D721Med (cell line): ENCODE measurements at places on chromosomes 7 and 10.

- DNase-seq: no peak
These were observed 8.8 kb upstream of the STMP1 start for GRCh38 chr7:135653340-135654080.

DNA sequence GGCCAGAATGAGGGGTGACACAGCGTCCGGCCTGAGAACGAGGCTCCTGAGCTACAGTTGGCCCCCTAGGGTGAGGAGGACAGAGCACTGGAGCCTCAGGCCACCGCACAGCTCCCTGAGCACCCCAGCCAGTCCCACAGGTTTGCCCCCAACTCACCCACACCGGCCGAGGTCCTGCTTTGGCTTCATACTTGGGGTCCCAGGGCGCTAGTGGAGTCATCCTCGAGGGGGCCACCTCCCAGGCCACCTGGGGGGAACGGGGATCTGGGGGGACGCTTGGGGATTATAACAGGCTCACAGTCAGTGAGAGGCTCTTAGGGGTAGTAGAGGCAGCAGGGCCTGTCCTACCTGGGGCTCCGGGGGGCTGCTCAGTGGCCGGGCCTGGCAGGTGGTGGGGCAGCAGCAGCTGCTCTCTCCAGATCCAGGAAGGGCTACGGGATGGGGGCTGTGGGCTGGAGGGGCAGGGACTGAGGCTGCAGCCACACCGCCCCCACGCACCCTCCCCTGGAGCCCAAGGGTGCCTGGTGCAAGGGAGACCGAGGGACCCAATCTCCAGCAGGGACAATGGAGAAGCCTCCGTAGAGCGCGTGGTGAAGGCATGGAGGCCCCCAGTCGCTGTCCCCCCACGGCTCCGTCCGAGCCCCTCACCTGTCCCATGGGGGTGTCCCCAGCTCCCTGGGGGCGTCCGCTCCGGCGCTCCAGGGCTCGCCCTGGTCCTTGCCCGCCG, 588 bp downstream of the SAP25 start:
- DNase-seq: no peak

GRCh38 chr7:5425507-5426225, 2.0 kb upstream of the TNRC18 start:
- DNase-seq: no peak

DNA sequence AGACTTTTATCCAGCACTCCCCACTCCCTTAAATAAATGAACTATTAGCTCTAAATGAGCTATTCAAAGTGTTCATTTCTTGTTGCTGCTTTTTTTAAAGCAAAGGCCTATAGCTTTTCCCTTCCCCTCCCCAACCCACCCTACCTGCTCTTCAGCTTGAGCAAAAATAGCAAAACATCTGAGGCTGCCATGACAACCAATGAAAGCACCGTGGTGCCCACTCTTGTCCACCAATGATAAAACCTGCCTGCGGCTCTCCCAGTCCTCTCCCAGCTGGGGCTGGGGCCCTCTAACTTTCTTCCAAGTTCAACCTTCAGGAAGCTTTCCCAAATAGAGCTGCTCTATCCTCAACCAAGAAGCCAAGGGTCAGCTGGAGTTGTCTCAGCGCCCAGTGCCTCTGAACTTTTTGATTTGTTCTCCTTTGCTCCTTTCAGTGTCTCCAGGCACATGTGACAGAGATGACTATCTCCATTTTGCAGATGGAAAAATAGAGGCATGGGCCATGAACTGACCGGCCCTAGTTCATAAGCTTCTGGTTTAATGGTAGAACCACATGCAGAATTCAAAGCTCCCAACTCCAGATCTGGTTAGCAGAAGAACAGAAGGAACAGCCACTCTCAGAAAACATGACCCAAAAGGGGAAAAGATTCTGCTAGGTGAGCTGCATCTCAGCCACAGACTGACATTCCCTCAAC, 47.7 kb downstream of the PIK3AP1 start:
- no peak for DNase-seq

DNA sequence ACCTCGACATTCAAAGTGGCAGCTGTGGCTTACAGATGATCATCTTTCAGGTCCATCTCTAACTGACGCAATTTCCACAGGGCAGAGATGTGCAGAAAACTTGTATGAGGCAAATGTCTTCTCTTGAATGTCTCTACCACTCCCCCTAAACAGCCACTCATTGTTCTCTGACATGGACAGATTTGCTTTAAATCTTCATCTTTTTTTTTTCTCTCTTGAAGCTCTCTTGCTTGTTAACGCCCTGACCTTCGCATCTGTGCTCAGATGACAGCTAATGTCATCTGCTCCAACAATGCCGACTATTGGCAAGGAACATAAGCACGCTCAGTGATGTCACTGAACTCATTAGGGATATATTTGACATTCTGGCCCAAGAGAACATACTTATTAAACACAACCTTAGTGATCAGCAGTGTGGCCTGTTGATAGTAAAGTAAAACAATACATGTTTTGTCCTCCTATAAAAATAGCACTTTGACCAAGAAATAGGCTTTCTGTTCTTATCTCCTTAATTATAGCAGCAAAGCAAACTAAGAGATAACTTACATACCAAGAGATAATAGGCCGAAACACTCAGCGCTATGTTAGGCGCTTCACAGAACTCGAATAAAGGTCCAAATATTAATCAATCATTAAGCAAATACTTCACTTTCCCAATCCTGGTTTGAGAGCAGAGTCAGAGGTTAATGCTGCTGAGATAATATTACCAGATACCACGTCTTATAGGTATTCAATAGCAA, 583.5 kb downstream of the PARD3 start:
- DNase-seq: no peak

DNA sequence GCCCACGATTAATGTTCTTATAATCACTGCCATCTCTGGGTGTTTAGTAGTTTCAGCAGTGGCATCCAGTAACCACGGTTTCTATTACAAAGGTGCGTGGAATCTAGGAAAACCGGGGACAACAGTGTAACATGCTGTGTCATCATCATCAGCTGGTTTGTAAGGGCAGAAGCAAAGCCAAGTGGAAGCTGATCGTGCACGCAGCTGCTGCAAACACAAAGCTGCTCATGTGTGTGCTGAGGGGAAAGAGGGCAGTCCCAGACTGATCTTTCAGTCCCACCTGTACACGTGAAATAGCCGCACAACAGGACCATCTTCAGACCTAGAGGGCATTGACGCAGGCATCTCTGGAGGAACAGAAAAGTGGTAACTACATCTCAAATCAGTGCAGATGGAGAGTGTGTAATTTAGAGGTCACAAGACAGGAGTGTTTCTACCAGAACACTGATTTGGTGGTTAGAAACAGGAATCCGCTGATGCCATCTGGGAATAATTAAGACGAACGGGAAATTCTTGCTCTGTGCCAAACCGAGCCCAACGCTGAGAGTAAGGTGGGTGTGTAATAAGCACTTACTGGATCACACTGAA, 13.4 kb downstream of the ANKRD16 start:
- no peak for DNase-seq

DNA sequence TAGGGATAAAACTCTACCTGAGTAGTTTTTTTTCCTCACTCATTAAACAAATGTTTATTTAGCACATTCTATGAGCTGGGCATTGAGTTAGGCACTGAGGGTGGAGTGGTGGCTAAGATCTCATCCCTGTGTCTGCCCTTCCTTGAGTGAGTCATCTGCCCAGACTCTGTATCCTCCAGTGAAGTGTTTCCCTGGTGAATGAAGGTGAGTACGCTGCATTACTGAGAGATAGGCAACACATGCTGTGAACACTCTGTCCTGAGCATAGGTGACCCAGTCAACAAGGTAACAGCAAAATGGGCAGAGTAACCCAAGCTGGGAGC, 5.8 kb downstream of the PITX3 start:
- no peak for DNase-seq
